ENCODE measurements at places on chromosomes 5 and 9. TPM values are rescaled to one million over a fixed set of nuclear protein-coding genes. Genes with fewer than 3 reads are reported as not detected.

GRCh38 chr9:72428329-72428728 is 63.3 kb upstream of the ZFAND5 start:
- DNase-seq = no peak

- DNase-seq = no peak
Observed at GRCh38 chr5:10620346-10620745, 56.5 kb downstream of the ANKRD33B start.

DNA sequence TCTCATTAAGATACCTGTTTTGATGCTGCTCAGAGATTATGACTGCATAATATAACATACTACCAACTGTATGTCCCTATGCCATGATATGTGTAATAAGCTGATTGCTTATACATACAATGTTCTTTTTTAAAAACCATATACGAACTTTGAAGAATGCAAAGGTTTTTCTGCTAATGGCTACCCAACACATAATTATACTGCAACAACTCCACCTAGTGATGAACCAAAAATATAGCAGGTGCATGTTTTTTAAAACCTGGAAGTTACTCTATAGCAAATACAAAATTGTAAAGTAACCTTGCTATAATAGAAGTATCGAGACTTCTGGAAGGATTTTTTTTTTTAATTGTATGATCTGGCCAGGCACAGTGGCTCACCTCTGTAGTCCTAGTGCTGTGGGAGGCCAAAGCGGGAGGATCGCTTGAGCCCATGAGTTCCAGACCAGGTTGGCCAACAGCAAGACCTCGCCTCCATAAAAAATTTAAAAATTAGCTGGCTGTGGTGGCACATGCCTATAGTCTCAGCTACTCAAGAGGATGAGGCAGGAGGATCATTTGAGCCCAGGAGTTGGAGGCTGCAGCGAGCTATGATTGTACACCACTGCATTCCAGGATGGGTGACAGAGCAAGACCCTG is 49.1 kb downstream of the HOMER1 start:
- no peak for DNase-seq

GRCh38 chr9:138024831-138025291 is 147.3 kb downstream of the CACNA1B start:
- no peak for DNase-seq

DNA sequence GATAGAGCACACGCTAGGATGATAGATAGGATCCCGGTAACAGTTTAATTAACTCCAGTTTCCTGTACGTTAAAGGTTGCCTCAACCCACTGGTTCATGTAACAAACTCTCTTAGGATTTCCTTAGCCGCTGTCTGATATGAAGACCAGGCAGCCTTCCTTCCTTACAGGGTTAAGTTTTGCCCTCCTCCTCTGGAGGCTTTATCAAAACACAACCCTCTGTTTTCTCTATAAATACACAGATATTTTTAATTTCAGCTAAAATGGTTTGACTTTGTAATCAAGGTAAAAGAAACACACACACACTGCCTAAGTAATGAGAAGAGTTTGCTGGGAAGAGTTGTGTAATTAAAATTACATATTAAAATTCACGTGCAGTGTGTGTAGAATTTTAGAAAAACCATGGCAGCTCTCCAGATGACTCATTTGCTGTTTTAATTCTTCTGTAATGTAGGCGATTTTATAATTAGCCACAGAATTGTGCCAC is 369.8 kb downstream of the CSNK1G3 start:
- DNase-seq = no peak

DNA sequence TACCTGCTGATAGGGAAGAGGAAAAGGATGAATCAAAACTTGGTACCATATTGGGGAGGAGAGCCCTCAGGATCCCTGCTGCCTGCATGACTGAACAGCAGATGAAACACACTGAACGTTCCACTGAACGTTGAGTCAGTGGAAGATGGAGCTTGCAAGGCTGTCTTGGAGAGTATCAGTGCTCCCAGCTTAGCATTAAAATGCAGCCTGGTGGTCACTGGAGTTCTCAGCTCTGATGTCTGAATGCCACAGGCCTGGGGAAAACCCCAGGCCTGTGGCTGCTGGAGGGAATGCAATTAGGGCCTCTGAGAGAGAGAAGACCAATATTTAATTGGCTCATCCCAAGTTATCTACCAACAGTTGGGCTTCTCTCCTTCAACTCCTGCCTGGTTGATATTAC is 54.5 kb downstream of the PDE4D start:
- no peak for DNase-seq

DNA sequence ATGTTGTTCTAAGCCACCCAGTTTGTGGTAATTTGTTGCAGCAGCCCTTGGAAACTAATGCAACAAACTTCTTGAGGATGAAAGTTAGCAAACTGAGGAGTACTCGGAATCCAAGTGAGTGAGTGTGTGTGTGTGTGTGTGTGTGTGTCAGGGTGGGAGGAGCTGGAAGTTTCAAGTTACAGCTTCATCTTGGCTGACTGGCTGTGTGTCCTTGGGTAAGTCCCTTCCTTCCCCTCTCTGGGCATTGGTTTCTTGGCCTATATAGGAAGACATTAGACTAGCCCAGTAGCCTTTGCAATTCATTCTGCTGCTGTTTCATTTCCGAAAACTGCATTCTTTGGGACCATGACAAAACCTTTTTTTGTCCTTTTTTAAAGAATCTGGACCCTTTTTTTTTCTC is 157.2 kb downstream of the MELK start:
- DNase-seq = no peak

GRCh38 chr5:45288746-45289145 is 407.4 kb downstream of the HCN1 start:
- no peak for DNase-seq

- DNase-seq = no peak
Observed at GRCh38 chr5:178462816-178463215, 127.4 kb downstream of the COL23A1 start.

DNA sequence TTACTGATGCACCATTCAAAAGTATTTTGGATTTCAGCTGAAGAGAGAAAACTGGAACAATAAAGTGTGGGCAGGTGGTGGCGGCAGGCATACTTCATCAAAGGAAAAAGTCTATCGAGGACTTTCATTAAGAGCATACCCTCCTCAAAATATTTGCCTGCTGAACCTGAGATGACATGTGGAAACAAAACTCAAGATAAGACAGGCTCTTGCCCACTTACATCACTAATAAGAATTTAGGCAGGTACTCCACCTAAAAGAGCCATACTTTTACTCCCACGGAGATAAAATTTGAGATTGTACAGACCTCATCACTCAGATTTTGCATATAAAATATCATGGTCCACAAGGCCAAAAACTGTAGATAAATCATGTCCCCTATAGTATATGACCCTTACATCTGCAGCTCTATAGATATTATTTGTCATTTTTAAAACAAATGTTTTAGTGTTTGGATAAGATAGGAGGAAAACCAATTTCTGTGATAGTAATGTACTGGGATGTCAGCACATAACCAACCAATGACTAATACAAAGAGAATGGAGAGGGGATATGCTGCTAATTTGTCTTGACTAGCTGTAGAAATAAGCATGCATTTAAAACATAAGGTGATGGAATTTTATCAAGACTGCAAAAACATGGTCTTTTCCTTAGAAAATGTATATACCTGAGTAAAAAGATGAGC is 730.6 kb upstream of the ZNF608 start:
- no peak for DNase-seq

Gene NR5A1
- total RNA-seq = not detected

Gene FSD1L
- total RNA-seq = 1.3 TPM

Gene PCDHB15
- total RNA-seq = not detected

Gene STPG3
- total RNA-seq = not detected

Gene THBS4
- total RNA-seq = 2.3 TPM

Gene PCDHGB1
- not detected for total RNA-seq
